ENCODE measurements at places on chromosomes 16 and 17. TPM values are rescaled to one million over a fixed set of nuclear protein-coding genes. Genes with fewer than 3 reads are reported as not detected.

GRCh38 chr16:77273-77806 lies 685 bp upstream of the MPG start:
- peak; percentile 54 for DNase-seq
- H3K27ac ChIP-seq = peak overlapping the region; percentile 93
- peak overlapping the region; percentile 65 for H3K4me3 ChIP-seq
- no peaks in the 10 kb centered on the region for H3K36me3 ChIP-seq

HEATR9 gene
- total RNA-seq = not detected

- H3K4me3 ChIP-seq = no peak overlapping the region
- H3K27ac ChIP-seq = no peak overlapping the region
- DNase-seq = peak; percentile 10
- H3K4me1 ChIP-seq = no peaks in the 10 kb centered on the region
Measured at GRCh38 chr16:50305441-50306061, 39.2 kb downstream of the ADCY7 start.

ICAM2 gene
- total RNA-seq = 20.6 TPM

DNA sequence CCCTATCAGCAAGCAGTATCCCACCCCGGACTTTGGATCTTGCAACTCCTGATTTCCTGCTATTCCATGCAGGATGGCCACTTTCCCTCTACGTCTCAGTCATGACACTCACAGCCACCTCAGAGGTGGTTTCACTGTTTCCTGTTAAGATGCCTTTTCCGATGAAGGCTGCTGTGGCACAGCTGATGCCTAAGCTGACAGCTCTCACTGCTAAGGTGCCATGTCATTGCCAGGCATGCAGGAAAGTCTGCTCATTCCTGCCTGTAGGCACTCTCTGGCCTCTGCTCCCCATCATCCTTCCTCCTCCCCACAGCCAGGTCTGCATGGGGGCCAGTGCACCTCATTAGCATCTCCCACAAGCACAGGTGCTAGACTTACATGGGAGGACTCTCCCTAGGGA lies 173.0 kb downstream of the CBLN1 start:
- H3K4me3 ChIP-seq = no peak overlapping the region
- no peak overlapping the region for H3K27ac ChIP-seq
- H3K27me3 ChIP-seq = no peaks in the 10 kb centered on the region
- no peak for DNase-seq
- H3K36me3 ChIP-seq = no peaks in the 10 kb centered on the region

- no peak overlapping the region for H3K27ac ChIP-seq
- no peaks in the 10 kb centered on the region for H3K27me3 ChIP-seq
- no peak overlapping the region for H3K4me3 ChIP-seq
- H3K4me1 ChIP-seq = no peaks in the 10 kb centered on the region
- no peak for DNase-seq
Measured at GRCh38 chr17:58755269-58755576, 431 bp upstream of the PPM1E start.

DNA sequence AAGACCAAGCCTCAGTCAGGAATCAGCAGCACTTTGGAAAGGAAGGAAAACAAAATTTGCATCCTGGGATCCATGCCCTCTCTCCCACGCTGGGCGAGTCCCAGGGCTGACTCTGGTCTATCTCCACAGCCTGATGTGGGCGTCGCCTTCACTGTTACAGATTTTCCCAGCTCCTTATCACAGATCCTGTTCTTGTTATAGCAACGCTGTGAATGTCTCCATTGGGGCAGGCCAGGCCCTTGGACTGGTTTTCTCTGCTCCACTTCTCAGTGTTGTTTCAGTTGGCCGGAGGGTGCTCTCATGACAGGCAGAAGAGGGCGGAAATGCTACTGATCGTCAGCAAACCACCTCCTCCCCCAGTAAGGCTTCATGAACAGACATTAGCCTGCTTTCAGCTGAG lies 127.9 kb upstream of the CDH11 start:
- DNase-seq = peak; percentile 52
- H3K36me3 ChIP-seq = no peaks in the 10 kb centered on the region
- no peaks in the 10 kb centered on the region for H3K27me3 ChIP-seq

DNA sequence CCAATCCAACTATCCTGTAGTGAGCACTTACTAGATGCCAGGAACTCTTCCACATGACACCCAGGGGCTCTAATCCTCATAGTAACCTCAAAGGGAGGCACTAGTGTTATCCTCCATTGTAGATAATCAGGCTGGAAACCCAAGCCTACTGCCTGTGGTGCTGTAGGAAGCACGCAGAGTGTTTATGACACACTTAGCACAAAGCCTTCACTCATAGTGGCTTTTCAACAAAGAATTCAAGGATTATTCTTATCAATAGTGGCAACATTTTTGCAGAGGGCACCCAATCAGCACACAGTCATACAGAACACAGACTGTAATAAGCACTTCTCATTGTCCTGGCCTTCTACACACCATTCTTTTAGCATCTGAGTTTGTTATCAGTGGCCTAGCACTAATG lies 18.5 kb upstream of the SOX9 start:
- no peaks in the 10 kb centered on the region for H3K27me3 ChIP-seq
- no peaks in the 10 kb centered on the region for H3K4me1 ChIP-seq
- DNase-seq = no peak
- no peak overlapping the region for H3K27ac ChIP-seq
- no peaks in the 10 kb centered on the region for H3K36me3 ChIP-seq

GRCh38 chr17:73969956-73970355 lies 233.5 kb upstream of the RPL38 start:
- no peaks in the 10 kb centered on the region for H3K4me1 ChIP-seq
- H3K36me3 ChIP-seq = no peaks in the 10 kb centered on the region
- no peak for DNase-seq
- H3K4me3 ChIP-seq = no peak overlapping the region
- no peaks in the 10 kb centered on the region for H3K27me3 ChIP-seq

GRCh38 chr16:66534376-66534799 lies 15.5 kb downstream of the TK2 start:
- H3K4me3 ChIP-seq = no peak overlapping the region
- no peaks in the 10 kb centered on the region for H3K27me3 ChIP-seq
- no peak overlapping the region for H3K27ac ChIP-seq
- no peaks in the 10 kb centered on the region for H3K4me1 ChIP-seq
- no peaks in the 10 kb centered on the region for H3K36me3 ChIP-seq
- DNase-seq = no peak

DNA sequence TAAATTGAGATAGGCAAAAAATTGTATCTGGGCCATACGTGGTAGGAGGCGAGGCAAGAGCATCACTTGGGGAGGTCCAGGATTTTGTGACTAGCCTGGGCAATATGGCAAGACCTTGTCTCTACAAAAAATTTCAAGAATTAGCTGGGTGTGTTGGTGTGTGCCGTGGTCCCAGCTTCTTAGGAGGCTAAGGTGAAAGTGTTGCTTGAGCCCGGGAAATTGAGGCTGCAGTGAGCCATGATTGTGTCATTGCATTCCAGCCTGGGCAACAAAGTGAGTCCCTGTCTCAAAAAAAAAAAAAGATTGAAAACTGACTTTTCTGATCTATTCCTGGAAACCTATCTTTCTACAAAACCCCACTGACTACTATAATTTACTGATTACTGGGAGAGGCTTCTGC lies 26.7 kb downstream of the CDK12 start:
- peaks cover 3% of the 10 kb centered on the region for H3K36me3 ChIP-seq
- H3K4me3 ChIP-seq = no peak overlapping the region
- no peaks in the 10 kb centered on the region for H3K27me3 ChIP-seq
- no peak overlapping the region for H3K27ac ChIP-seq
- no peak for DNase-seq

GRCh38 chr16:57530104-57530521 lies 6.3 kb downstream of the CCDC102A start:
- H3K4me3 ChIP-seq = no peak overlapping the region
- H3K27me3 ChIP-seq = no peaks in the 10 kb centered on the region
- H3K4me1 ChIP-seq = peaks cover 5% of the 10 kb centered on the region
- H3K36me3 ChIP-seq = no peaks in the 10 kb centered on the region
- peak; percentile 61 for DNase-seq
- peak overlapping the region; percentile 71 for H3K27ac ChIP-seq

All from uterus (tissue), 4 donors.